ENCODE measurements at places on chromosomes 13 and 19. TPM values are rescaled to one million over a fixed set of nuclear protein-coding genes. Genes with fewer than 3 reads are reported as not detected.

The REEP6 gene
- polyA plus RNA-seq, result 3.1 TPM

The KANK3 gene
- polyA plus RNA-seq, result not detected

The IER2 gene
- polyA plus RNA-seq, result 9.1 TPM

The NR1H2 gene
- polyA plus RNA-seq, result 51.2 TPM

The UPK1A gene
- 0.39 TPM for polyA plus RNA-seq

The TLE6 gene
- 0.26 TPM for polyA plus RNA-seq

The BABAM1 gene
- 90.1 TPM for polyA plus RNA-seq

The LILRA1 gene
- polyA plus RNA-seq, result not detected

The MADCAM1 gene
- polyA plus RNA-seq, result 0.10 TPM

The NLRP7 gene
- not detected for polyA plus RNA-seq

DNA sequence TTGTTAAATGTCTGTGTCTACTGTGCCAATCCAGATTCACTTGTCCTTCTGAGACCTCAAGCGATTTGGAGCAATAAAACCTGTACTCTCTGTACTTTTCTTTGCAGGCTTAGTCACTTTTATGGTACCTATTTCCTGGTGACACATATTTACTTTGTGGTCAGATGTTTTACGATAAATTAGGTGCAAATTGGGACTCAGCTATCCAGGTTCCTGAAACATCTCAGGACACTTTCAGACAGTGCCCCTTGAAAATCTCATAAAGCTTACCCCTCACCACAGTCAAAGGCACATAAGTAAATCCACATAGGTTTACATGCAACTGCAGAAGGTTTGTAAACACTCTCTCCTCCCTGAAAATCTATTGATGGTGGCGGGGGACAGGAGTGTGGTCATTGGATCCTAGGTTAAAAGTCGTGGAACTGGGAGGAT, 438.8 kb downstream of the EFNB2 start:
- DNase-seq, result no peak

GRCh38 chr13:79360095-79360494, 46.0 kb downstream of the RBM26 start:
- DNase-seq, result no peak

DNA sequence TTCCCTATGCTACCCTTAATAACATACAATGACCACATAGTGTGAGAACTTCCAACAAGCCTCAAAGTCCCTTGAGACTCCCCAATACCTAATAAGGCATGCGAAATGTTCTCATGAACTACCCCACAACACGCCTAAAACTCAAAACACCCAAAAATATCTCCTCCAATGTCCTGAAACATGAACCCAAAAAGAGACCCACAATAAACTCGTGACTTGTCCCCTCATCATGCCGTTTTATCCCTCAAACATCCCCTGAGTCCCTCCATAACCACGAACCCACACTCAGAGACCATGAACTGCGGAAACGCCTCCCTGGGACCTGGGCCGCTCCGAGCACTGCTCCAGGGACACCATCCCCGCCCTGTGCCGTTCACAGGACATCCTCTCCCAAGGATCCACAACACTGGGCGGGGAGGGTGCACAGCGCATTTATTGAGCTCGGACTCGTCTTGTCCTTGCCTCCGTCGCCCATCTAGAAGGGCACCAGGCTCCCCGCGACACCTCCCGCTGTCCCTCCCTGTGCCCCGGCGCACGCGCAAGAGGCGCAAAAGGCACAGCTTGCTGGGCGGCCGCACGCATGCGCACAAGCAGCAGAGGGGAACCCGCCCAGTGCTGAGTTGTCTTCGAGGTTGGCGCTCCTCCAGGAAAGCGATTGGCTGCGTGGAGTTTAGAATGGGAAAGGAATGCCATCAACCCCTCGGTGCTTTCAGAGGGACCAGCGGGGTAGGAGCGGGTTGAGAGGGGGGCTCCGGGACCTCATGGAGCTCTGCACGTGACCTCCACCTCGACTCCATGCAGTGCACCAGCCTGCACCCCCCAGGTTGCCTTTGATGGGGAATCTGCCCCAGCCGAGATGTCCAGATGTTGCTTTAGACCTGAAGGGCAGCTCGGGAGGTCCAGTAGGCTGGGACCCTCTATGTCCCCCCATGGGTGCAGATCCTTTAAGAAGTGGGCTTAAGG, 8.8 kb downstream of the FXYD3 start:
- peak; percentile 53 for DNase-seq

DNA sequence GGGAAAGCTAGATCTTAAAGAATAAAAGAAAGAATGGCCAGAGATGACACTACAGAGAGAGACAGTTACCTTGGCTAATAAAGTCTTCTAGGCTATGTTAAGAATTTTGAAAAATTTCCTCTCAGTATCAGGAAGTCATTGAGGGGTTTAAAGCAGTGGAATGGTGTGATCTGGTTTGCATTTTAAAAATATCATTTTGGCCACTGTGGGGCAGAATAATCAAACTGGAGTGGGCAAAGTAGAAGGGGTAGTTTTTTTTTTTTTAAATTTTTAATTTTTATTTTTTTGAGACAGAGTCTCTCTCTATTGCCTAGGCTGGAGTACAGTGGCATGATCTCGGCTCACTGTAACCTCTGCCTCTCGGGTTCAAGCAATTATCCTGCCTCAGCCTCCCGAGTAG, 4.4 kb upstream of the CNMD start:
- no peak for DNase-seq

- no peak for DNase-seq
These were observed 62.3 kb downstream of the ZNF627 start for GRCh38 chr19:11659612-11660011.

DNA sequence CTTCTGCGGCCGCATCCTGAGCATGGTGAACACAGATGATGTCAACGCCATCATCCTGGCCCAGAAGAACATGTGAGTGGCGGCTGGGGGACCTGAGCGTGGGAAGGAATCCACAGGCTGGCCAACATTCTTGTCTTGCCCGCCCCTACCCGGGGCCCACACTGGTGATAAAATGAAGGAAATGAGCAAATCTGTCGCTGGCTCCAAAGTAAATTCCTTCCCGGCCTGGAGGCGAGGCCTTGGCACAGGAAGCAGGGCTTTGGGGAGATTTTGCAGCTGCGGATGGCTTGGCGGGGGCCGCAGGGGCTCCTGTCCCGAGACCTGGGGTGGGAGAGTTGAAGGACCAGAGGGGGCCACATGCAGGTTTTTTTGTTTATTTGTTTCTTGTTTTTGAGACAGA, 4.4 kb downstream of the KXD1 start:
- no peak for DNase-seq

- no peak for DNase-seq
These were observed 364.6 kb upstream of the SPRY2 start for GRCh38 chr13:80705371-80706163.

- DNase-seq, result no peak
These were observed 22.5 kb downstream of the ZDHHC20 start for GRCh38 chr13:21436582-21436981.

DNA sequence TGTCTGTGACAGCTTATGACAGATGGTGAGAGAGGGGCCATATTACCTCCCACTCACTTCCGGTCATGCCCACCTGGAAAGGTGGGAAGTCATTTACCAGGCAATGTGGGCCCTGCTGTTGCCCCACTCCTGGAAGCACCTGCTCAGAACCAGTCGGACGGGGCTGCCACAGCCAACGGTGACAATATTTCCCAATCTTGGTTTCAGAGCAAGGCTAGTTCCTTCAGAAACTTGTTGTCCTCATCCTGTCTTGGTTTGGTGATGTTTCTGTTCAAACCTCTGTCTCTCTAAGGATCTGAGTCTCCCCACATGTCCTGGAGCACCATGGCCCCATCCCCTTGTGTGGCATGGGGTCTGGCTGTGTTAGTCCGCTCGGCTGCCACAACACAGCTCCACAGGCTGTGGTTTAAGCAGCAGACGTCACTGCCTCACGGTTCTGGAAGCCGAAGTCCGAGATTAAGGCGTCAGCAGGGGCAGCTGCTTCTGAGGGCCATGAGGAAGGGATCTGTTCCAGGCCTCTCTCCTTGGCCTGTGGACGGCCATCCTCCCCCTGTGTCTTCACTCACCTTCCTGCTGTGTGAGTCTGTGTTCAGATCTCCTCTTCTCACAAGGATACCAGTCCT, 31.5 kb upstream of the SLC15A1 start:
- DNase-seq, result no peak

DNA sequence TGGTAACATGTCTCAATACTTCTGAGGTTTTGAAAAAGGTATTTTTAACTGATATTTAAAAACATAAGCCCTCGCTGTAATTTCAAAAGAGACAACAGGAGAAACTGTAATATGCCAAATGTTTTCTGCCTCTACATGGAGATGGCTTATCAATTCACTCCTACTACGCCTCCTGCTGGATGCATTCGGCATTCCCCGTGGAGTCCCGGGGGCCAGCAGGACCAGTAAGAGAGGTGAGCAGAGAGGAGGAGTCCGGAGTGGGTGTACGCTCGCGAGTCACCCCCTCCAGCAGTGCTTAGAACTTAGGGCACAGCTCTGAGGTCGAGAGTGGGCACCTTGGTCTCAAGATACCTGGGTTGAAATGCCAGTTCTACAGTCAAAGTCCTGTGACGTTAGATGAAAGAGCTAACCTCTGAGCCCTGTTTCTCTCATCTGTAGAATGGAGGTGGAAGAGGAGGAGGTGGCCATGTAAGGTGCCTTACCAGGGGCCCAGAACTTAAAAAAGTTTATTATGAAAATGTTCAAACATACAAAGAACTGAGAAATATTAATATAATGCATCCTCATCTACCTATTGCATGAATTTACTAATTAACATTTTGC, 110.2 kb downstream of the STK24 start:
- no peak for DNase-seq

DNA sequence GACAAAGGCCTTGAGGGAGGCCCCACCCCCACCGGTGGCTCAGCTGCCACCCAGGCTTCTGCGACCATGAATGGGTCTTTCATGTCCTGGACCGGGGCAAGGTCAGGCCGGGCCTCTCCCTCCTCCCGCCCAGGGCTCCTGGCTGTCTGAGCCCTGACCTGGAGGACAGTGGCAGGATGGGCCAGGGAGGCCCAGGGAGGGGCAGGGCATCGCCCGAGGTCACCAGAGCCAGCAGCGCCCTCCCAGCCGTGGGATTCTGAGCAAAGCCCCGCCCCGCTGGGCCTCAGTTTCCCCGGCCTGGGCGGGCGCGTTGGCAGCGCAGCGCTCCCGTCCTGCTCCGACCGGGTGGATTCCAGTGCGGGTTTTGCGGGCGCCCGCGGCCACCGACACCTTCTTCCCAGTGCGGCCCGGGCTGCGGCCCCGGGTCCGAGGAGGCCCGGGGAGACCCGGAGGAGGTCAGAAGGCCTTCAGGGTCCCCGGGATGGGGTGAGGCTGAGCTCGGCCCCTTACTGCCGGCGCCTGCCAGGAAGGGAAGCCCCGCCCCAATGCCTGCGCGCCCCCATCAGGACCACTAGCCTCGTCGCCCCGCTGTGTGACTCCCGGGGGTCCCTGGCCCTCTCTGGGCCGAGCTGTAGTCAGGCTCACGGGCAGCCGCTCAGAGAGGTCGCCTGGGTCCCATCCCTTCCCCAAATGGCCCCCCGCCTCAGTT, 24.6 kb upstream of the SEMA6B start:
- DNase-seq, result no peak

- no peak for DNase-seq
These were observed 162.6 kb downstream of the TEX29 start for GRCh38 chr13:111482806-111483620.

DNA sequence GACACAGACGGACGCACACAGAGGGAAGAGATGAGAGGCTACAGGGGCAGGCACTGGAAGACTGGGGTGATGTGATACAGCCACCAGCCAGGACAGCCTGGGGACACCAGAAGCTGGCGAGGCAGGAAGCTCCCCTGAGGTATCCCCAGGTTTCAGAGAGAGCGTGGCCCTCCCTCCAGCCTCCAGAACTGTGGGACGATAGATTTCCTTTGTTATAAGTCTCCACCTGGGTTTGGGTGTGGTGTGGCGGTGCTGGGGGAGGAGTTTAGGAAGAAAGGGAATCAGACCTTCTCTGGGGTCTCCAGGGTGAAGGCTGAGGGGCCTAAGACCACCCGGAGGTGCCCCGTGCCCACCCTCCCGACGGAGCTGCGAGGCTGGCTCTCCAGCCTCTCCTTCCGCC, 2.7 kb upstream of the ASPDH start:
- no peak for DNase-seq

GRCh38 chr19:46189971-46190888, 39.3 kb upstream of the IGFL1 start:
- no peak for DNase-seq

- no peak for DNase-seq
These were observed 6.7 kb upstream of the PCDH17 start for GRCh38 chr13:57624565-57625435.

GRCh38 chr13:72530471-72530870, 197.0 kb downstream of the MZT1 start:
- DNase-seq, result no peak

GRCh38 chr13:98368019-98368418, 190.9 kb upstream of the RNF113B start:
- peak; percentile 70 for DNase-seq

DNA sequence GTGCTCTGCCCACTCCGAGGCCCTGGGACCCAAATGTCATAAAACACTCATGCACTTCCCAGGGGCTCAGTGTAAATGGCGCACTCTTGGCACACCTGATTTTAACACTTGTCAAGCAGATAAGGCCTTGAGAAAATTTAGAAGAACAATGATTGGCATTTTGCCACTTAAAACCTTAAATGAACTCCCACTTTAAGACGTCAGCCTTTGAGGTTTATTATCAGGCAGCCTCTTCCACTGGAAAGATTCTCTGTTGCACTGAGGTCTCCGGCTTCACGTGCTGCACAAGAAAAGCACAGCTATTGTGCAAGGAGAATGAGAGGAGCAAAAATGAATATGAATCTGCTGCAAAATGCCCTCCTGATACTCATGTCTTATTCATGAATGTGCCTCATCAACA, 38.5 kb upstream of the ATP11A start:
- no peak for DNase-seq

DNA sequence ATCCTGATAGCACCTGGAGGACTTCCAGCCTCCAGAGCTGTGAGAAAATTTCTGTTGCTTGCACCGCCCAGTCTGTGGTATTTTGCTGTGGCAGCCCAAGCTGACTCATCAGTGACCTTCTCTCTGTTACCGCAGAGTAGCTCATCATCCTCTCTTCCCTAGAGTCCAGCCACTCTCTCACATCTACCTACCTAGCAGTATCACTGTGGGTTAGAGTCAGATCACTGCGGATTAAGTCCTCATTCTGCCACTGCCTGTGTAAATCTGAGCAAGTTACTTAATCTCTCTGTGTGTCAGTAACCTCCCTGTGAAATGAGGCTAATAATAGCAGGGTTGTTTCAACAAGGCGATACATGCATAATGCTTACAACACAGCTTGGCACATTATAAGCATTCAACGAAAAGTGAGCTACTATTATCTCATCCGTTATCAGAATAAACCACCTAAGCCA, 40.3 kb upstream of the USPL1 start:
- peak; percentile 65 for DNase-seq

DNA sequence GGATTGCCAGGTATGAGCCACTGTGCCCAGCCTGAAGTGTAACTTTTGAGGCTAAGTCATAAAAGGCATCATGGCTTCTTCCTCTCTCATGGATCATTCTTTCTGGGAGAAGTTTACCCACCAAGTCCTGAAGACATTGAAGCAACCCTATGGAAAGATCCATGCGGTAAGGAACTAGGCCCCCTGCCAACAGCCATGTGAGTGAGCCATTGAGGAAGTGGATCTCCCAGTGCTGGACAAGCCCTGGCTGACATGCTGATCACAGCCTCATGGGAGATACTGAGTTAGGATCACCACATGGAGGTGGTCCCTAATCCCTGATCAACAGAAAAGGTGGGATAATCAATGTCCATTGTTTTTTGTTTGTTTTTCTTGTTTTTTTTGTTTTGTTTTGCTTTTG, 3.3 kb upstream of the NUDT19 start:
- DNase-seq, result no peak

All from BJ (cell line).